T-cell (primary cell): ENCODE measurements at places on chromosomes 12 and 14.

- no peak for DNase-seq
These were observed 30.2 kb upstream of the FGD4 start for GRCh38 chr12:32369202-32369601.

DNA sequence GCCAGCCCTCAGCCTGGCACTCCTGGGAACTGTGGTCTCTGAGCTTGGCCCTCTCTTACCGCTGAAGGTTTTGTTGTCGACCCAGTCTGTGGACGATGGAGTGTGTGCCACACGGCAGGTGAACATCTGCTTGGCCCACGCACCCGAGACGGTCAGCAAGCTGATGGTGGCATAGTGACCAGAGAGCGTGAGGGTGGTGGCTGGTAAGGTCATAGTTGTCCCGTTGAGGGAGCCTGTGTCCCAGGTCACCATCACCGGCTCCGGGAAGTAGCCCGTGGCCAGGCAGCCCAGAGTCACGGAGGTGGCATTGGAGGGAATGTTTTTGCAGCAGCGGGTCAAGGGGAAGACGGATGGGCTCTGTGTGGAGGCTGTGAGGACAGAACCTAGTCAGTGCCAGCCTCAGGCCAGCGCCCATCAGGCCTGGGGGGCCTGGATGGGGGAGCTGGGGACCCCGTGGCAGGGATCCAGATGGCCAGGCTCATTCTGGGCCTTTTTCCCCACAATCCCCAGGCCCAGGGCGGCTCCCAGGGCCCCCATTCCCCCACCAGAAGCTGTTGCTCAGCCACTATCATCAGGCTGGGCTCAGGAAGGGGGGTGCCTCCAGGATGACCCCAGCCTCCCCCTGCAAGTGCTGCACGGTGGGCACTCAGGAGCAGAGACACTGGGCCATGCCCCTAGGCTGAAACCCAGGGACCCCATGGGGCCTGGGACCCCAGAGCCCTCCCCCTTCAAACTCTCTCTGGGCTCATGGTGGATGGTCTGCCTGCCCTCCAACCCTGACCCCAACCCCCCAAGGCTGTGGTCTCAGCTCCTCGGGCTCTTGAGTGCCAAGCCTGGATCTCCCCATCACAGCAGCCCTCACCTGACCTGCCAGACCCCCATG is 75.2 kb downstream of the TMEM121 start:
- no peak for DNase-seq

- DNase-seq = no peak
These were observed 127.2 kb downstream of the OTOGL start for GRCh38 chr12:80226576-80226975.

- DNase-seq = no peak
These were observed 106.0 kb downstream of the CCDC91 start for GRCh38 chr12:28296287-28296686.
